ENCODE measurements at places on chromosomes 3 and 15.

- no peak for DNase-seq
These were observed 1125.4 kb downstream of the ROBO1 start for GRCh38 chr3:78642226-78643035.

DNA sequence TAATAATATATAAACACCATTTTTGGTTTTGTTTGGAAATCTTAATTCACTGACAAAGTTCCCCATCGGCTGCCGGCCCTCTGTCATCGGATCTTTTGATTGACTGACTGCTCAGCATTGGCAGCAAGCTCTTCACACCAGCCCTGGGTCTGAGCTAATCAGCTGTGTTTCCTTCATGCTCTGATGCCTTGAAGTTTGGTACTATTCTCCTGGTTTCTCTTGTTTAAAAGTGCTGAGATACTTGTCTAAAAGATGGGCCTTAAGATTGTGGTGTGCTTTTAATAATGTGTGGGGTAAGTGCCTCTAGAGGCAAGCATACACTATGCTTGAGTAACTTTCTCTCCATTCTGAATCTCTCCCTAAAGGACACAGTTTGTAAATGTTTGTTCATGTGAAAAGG is 415.5 kb upstream of the TPRG1 start:
- DNase-seq = no peak

GRCh38 chr3:71121429-71122167 is 461.9 kb downstream of the FOXP1 start:
- DNase-seq = no peak

DNA sequence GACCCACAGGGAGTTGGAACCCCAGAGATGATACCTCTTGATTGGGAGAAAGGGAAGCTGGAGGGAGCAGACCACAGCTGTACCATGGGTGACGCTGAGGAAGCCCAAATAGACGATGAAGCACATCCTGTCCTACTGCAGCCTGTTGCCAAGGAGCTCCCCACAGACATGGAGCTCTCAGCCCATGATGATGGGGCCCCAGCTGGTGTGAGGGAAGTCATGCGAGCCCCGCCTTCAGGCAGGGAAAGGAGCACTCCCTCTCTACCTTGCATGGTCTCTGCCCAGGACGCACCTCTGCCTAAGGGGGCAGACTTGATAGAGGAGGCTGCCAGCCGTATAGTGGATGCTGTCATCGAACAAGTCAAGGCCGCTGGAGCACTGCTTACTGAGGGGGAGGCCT is 201.1 kb downstream of the AKAP13 start:
- DNase-seq = no peak

GRCh38 chr3:162376761-162377160 is 880.2 kb downstream of the OTOL1 start:
- no peak for DNase-seq

DNA sequence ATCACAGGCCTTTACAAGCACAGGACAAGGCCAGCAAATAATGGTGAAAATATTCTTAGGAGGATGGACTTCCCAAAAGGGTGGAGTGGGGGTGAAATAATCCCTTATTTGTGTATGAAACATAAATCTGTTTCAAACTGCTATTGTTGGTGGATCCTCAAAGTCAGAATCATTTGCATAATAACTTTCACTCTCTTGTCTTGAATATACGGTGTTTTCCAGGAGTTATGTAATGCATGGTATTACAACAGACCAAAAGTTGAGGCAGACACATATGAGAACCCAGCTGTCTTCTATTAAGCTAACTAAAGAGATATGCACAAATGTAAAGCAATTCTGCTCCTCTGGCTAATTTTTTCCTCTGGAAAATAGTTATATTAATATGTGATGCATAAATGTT is 57.7 kb downstream of the PRTG start:
- DNase-seq = no peak

DNA sequence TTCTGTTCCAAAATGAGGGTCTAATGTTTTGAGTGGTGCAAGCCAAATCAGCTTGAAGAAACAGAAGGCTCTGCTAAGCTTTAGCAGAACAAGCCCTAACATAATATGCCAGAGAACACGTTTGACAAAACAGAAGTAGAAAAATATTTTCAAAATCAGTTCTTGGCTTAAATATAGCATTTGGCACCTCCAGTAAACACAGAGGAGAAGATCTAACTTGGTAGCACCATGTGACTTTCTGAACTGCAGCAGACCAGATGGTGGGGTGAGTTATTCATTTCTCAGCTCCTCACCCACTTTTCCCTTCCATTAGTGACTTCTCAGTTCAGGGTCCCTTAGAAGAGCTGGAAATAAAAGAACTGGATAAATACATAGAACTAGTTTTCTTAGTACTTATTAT is 395.8 kb downstream of the MAGI1 start:
- DNase-seq = no peak

GRCh38 chr3:8869613-8870012 is 93.7 kb downstream of the RAD18 start:
- no peak for DNase-seq

DNA sequence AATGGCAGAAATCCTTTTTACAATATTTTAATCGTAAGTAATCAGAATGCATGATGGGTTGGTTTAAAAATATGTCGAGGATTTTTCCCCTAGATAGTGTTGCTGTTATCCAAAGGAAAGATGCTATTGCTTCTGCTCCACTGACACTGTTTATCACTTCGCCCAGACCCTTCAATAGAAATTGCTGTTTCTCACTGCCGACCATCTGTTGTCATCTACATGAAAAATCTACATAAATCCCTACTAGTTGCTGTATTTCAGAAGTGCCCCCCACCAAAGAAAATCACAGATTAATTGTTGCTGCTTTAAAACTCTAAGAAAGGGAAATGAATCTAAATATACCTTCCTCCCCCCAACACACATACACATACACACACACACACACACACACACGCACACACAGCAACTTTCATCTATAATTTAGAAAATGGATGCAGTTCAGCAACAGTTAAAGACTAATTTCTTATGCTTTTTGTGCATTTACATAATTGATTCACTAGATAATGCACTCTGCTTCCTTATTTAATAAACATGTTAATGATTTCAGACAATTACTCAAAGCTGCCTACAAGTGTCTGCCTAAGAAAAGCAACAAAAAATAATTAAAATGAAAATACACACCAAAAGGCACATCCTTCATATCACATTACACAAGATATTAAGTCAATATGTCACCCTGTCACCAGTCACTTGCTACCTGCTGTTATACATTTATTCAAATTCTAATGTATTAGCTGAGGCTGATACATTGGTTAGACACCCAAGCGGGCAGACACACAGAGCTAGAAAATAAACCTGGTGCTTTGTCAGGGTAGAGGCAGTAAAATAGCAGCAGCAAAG is 82.8 kb downstream of the RORA start:
- DNase-seq = no peak

- no peak for DNase-seq
These were observed 210.8 kb downstream of the TBC1D2B start for GRCh38 chr15:77866596-77867125.

GRCh38 chr3:108516881-108517280 is 6.5 kb upstream of the MYH15 start:
- DNase-seq = no peak

DNA sequence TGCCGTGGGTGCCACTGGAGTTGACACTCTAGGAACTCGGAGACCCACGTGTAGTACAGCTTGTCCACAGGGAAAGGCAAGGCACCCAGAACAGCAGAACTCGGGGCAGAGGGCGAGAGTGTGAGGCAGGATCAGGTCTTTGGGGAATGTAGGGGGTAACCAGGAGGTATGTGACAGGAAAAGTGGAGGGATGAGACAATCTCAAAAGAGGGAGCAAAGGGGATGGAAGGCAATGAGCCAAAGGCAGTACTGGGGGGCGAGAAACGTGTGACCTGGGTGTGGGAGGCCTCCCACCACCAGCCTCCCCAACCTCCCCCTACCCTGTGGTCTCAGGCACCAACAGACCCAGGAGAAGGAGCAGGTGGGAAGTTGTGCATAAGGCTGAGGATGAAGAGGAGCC is 48.9 kb downstream of the UMPS start:
- no peak for DNase-seq

DNA sequence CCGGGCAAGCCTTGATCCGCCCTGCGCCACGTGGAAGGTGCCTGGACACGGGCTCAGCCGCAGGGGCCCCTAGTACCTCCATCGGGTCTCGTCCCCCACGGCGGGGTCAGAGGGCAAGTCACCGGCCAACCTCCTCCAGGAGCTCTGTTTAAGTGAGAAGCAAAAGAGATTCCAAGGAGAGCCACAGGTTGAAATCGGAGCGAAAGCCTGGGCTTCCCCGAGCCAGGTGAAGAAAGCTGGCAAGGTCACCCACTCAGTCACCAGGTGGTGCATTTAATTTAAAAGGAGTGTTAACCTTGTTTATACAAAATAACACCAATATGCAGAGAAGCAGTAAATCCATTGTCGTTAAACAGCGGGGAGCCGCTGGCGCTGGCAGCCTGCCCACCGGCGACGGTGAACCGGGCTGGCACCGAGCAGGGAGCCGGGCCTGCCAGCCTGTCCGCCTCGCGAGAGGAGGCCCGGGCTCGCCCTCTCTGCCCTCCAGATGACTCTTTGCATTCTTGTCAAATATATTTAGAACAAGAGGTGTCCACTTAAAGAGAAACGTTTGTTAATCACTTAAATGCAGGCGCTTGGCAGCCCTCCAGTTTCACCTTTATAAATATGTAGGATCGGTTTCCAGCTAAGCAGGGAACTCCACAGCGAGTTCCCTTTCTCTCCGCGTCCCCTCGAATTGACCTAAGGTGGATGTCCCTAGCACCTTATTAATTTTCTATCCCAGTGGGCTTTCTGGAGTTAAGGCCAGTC is 277.3 kb upstream of the NR2F2 start:
- DNase-seq = no peak

DNA sequence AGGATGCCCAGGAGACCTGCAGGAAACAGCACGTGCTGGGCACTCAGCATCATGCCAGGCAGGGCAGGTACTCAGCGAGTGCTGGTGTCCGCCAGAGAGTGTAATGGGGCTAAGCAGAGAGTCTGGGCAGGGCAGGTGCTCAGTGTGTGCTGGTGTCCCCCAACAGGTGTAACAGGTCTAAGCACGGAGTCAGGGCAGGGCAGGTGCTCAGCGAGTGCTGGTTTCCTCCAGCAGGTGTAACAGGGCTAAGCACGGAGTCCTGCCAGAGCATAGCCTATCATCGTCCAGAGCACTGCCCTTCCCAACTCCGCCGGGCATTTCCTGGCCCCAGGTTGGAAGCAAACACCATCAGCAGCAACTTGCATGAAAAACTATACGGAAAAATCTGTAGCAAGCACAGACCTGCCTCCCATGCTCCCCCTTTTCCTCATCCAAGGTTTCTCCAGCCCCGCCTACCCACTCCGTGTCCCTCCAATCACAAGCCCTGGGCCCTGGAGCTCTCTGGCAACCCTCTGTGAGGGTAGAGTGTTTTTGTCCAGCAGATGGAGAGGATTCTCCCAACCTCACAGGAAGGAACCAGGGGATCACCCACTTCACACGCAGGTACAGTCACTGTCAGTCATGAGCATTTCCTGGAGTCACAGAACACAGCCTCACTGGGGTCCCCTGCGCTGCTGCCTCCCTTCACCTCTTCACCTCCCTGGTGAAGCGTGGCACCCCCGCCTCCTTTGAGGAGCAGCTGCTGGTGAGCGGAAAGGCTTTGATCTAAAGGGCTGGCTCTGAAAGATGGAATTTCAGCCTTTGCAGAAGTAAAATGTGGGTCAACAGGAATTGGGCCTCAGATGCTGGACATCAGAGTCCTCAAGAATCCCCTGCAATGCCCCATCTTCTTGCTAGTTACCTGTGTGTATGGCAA is 302.5 kb downstream of the OCA2 start:
- DNase-seq = no peak

- no peak for DNase-seq
These were observed 42.6 kb upstream of the DUSP7 start for GRCh38 chr3:52099001-52099401.

DNA sequence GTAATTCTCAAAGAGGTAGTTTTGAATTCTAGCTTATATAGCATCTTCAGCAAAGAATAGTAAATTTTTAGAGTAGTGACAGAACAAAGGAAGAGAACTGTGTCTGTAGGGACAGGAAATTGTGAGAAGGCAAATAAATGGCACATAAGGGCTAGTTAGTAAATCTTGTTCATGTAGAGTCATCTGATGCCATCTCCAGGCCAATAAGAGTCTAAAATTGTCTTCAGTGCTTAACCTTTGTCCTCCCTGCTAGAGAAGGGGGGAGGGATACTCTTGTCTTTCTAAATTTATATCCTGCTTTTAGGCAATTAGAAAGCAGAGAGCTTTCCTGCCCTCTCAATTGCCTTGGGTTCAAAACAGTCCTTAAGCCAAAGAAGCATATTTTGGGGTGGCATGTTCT is 87.0 kb upstream of the DNAJC19 start:
- no peak for DNase-seq

DNA sequence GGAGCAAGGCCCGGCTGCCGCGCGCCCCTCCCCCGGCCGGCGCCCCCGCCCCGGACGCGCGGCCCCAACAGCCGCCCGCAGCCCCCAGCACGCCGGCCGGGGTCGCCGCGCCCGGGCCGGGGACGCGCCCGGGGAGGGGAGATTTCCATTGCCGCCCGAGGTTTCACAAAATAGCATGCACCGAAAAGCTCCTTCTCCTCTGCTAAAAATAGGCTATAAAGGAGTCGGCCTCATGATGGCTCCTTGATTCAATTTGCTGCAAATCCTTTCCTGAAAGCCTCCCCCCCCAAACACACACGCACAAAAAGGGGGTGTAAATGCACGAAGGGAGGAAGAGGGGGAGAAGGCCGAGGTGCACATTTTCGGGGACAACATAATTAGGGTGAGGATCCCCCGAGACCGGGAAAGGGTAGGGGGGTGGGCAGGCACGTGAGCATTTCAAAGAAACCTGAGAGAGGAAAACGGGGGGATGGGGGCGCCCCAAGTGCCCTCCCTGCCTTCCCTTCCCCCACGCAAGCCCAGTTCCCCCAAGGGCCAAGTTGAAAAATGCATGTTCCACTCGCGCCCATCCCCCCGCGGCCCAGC is 734 bp downstream of the TBL1XR1 start:
- no peak for DNase-seq

DNA sequence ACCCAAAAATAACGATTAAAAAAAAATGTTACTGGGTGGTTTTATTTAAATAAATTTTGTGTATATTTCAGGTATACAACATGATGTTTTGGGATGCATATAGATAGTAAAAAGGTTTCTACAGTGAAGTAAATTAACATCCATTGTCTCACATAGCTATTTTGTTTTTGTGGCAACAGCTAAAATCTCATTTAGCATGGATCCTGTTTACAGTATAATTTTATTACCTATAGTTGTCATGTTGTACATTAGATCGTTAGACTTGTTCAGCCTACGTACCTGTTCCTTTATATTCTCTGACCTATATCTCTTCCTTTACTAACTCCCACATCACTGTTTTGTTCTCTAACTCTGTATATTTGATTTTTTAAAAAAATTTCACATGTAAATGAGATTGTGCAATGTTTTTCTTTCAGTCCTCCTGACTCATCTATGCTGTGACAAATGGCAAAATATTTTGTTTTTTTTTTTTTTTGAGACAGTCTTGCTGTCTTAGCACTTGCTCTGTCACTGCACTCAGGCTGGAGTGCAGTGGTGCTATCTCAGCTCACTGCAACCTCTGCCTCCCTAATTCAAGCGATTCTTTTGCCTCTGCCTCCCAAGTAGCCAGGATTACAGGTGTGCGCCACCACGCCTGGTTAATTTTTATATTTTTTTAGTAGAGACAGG is 45.6 kb downstream of the OIP5 start:
- DNase-seq = no peak

Data from stimulated activated CD8-positive, alpha-beta memory T cell treated with anti-CD3 and anti-CD28 coated beads, Interleukin-7, amount 100 ng/mL, for 4 hours (primary cell).